T-helper 2 cell treated with Interferon-gamma antibody and Interleukin-4, amounts not matched to agents 100 ng/mL and 5 ng/mL, for 36 hours (primary cell): ENCODE measurements at places on chromosomes 7 and 10. TPM values are rescaled to one million over a fixed set of nuclear protein-coding genes. Genes with fewer than 3 reads are reported as not detected.

The TMEM273 gene
- total RNA-seq: 39.4 and 41.0 TPM in 2 replicates

The CALML5 gene
- total RNA-seq: not detected in 2 replicates

The GDF2 gene
- not detected in 2 replicates for total RNA-seq

The RUFY2 gene
- 13.4 and 13.7 TPM in 2 replicates for total RNA-seq

The RGS10 gene
- total RNA-seq: 95.1 and 96.0 TPM in 2 replicates

The TUBB8 gene
- total RNA-seq: not detected in 2 replicates

The PKD1L1 gene
- total RNA-seq: 0.09 and 0.11 TPM in 2 replicates

The PCDH15 gene
- total RNA-seq: not detected in 2 replicates

The PPP3CB gene
- total RNA-seq: 47.3 and 49.7 TPM in 2 replicates

The SFTPA1 gene
- total RNA-seq: not detected in 2 replicates

The ASNS gene
- total RNA-seq: 53.9 and 56.5 TPM in 2 replicates

The HIP1 gene
- total RNA-seq: 3.4 and 4.3 TPM in 2 replicates

The ELOVL3 gene
- not detected in 2 replicates for total RNA-seq
